ENCODE measurements at places on chromosomes 16 and 17.
A peak's percentile ranks its signal among the peaks of the same experiment; 100 is the strongest.

DNA sequence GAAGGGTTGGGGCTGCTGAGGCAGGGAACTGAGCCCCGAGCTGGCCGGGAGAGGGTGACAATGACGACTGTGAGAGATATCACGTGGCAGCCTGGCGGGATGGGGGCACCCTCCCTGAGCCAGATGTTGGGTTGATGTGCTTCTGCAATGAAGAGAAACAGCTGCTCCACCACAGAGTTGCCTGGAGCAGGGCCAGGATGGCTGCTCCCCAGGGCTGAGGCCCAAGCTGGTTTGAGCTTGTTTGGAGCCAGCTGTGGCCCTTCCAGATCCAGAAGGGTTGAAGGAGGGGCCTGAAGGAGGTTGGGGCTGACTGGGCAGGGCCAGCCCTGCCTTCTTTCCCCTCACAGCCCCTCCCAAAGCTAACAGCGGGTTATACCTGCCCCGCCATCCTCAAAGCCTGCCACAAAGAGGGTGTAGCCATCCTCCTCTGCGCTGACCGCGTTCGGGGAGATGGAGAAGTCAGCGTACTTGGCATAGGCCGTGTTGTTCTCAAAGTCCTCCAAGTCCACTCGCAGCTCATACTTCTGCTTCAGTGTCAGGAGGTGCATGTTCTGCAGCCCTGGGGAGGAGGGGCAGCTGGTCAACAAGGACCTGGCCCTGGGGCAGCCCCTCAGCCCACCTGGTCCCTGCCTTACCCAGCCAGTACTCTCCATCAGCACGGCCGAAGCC lies 2.1 kb downstream of the MFAP4 start:
- peak; percentile 11 for DNase-seq

DNA sequence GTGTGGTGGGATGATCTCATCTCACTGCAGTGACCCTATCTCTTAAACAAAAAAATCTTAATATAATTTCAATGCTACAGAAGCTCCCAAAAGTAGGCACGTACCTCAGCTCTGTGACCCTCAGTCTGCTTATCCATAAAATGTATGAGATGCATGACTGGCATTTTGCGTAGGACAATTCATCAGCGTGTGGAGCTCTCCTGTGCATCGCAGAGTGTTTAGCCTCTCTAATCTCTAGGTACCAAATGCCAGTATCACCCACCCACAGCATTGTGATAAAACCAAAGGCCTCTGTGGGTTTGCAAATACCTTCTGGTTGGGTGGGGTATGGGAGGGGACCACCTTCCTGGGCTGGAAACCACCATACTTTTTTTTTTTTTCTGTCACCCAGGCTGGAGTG lies 19.0 kb upstream of the TUBG2 start:
- DNase-seq = no peak

- DNase-seq = peak; percentile 61
Observed at GRCh38 chr17:8997994-8998628, 23.2 kb upstream of the NTN1 start.

DNA sequence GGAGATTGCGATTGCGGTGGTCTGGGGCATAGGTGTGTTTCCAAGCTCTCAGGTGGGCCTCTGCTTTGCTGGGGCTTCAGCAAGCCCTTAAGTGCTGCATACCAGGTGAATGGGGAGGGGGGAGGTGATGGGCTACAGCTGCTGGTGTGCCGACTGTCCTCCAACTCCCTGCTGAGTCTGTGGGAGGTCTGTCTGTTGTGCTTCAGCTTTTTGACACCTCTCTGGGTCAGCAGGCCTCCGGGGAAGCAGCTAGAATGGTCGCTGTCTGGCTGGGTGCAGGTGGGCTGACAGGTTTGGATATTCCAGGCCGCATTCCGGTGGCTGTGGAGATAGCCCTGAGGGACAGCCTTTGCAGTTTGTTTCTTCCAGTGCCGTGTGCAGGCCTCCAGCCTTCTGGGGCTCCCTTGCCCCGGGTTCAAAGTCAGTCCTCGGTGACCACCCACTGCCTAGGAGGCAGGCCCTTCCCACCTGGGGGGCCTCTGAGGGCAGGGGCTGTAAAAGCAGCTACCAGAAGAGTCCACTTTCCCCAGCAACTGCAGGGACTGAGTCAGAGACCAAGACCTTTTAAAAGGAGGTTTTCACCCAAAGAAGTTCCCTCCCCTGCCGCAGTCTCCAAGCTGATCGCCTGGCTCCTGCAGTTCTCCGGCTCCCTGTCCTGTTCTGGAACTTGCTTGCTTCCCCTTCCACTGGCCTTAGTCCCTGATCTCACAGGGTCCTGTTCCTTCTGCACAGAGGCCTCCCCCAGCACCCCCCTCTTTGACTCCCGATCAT lies 2.0 kb upstream of the TTYH2 start:
- DNase-seq = no peak

GRCh38 chr17:45372325-45372869 lies 55.6 kb upstream of the MAP3K14 start:
- no peak for DNase-seq

DNA sequence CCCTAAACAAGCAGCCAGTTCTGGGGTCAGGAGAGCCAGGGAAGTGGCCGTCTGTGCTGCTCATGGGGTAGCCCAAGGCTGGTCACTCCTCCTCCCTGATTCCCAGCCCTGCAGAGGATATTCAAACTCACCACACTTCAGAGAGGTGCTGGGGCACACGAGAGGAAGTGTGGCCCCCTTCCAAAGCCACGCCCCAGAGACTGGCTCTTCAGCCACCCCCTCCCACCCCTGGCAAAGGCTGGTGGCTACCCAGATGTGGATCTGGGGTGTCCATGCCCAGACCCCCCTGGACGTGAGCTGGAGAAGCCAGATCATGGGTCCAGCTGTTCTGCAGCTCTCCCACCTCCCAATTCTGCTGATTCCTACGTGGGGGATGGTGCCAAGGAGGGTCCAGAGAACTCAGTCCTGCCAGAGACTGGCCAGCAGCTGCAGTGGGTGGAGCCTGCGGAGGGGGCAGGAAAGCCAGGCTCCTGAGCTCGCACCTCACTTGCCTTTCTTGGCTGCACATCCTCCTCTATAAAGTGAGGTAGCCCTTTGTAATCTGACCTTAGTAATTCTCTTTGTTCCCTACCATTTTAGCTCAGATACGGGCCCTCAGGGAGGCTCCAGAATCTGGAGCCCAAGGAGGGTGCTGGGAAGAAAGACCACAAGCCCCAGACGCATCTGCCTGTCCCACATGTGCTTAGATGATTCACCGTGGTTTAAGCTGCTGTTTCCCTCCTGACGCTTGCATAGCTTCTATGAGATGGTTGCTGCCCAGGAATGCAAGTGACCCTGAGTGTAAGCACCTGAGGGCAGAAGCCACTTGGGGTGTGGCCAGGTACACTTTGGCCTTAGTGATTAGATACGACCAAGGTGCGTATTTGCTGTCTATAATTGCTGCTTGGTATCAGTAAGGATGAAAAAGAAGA lies 15.3 kb downstream of the SDK2 start:
- DNase-seq = no peak
